ENCODE measurements at places on chromosomes 1 and 21. TPM values are rescaled to one million over a fixed set of nuclear protein-coding genes. Genes with fewer than 3 reads are reported as not detected.

DNA sequence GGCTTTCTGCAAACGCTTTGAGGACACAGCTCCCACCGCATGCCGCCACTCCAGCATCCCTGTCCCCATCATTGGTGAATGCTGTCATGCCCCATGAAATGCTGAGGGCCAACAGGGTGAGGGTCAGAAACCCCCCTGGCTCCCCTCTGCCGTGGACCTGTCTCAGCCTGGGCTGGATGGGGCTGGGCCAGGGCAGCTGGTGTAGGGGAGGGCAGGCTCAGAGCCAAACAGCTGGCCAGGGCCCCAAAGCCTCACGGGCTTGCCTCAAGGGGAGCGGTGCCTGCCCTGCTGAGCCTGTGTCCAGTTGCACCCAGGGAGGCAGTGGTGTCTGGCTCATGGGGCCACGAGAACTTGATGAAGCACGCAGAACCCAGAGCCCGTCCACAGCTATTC is 49.7 kb downstream of the S100B start:
- no peak overlapping the region for H3K4me3 ChIP-seq
- no peak for DNase-seq
- peaks cover 3% of the 10 kb centered on the region for H3K4me1 ChIP-seq
- peaks cover 76% of the 10 kb centered on the region for H3K36me3 ChIP-seq
- no peak overlapping the region for H3K27ac ChIP-seq

DNA sequence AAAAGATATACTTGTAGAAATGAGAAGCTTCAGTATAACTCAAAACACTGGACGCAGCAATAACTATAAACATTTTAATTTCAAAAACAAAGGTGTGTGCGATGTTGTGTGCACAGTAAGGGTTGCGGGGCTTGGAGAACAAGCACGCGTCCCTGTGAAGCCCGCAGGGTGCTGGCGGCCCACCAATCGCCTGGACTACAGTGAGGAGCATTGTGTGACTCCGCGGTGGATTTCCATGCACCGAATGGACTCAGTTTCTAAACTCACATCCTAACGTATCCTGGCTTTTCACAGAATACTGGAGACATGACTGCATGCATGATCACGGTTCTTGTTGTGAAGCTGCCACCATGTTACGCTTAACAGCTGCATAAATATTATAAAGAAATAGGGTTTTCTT is 33.0 kb downstream of the NTPCR start:
- peaks cover 40% of the 10 kb centered on the region for H3K36me3 ChIP-seq
- H3K4me1 ChIP-seq: peaks cover 14% of the 10 kb centered on the region
- H3K4me3 ChIP-seq: no peak overlapping the region

GRCh38 chr21:24424776-24425175 is 1182.5 kb downstream of the MRPL39 start:
- no peaks in the 10 kb centered on the region for H3K4me1 ChIP-seq
- no peaks in the 10 kb centered on the region for H3K36me3 ChIP-seq
- no peak overlapping the region for H3K4me3 ChIP-seq

SLC25A34 gene
- 0.59 TPM for total RNA-seq

All from spinal cord (tissue), 10 donors.